ENCODE measurements at places on chromosomes 2 and 18.

DNA sequence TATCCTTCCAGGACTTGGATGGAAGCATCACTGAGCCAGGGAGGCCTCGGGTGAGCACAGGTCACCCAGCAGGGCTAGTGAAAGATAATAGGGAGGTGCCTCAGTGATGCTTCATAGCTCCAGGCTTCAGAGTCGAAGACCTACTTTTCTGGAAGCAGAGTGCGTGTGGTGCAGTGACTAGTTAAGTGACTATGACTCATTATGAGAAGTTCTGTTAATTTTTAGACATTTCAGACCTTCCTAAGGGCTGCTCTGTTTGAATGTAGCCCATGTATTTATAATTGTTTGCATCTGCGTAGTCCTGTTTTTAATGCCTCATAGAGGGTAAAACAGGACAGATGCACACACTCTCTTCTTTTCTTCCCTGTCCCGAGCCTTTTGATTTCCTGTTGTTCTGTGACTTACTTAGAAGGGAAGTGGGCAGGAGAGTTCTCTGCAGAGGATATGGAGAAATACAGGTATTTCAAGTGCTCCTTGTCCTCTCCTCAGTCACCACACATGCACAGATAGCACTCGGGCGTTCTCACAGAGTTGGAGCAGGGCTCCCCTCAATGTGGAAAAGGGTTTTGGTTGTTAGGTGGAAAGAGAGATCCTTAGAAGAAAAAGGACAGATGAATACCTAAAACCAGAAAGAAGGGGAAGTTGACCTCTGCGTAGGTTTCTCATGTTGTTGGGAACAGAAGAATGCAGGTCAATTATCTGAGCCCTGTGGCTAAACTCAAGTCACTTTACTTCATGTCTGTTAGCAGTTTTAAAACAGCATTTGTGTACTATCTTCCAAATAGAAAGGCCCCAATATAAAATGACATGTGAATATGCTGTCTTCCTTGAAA lies 34.7 kb downstream of the RALB start:
- peak; percentile 90 for DNase-seq

- DNase-seq: no peak
Observed at GRCh38 chr2:231263118-231263831, 64.8 kb downstream of the ARMC9 start.

GRCh38 chr2:230678451-230678850 lies 34.2 kb upstream of the CAB39 start:
- DNase-seq: no peak

- no peak for DNase-seq
Observed at GRCh38 chr2:11698009-11698922, 28.3 kb upstream of the NTSR2 start.

GRCh38 chr18:23703057-23703986 lies 14.1 kb downstream of the LAMA3 start:
- no peak for DNase-seq

- DNase-seq: no peak
Observed at GRCh38 chr2:20150806-20151571, 73.9 kb downstream of the SDC1 start.

- DNase-seq: no peak
Observed at GRCh38 chr2:238158509-238159070, at the start of gene ERFE. Gene ERFE (plus strand): TSS chr2:238158970. CDS start chr2:238159008, 38 bp downstream.

DNA sequence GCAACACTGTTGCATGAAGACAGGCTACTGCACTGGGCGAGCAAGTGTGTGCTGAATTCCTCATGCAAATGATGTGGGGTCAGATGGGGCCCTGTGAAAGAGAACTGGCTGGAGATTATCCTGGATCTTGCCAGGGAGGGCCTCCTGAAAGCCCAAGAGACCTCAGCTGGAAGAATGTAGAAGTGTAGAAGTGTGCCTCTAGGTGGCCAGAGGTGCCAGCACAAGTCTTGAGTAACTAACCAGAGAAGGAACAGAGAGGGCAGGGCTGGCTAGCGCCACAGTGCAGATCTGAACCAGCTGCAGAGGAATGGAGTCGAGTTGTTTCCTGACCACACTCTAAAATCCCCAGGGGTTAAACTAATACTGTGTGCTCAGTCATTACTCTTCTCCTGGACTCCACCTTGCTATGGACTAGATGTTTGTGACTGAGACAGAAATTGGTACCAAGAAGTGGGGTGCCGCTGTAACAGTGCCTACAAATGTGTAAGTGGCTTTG lies 399.3 kb downstream of the LRATD1 start:
- DNase-seq: no peak

DNA sequence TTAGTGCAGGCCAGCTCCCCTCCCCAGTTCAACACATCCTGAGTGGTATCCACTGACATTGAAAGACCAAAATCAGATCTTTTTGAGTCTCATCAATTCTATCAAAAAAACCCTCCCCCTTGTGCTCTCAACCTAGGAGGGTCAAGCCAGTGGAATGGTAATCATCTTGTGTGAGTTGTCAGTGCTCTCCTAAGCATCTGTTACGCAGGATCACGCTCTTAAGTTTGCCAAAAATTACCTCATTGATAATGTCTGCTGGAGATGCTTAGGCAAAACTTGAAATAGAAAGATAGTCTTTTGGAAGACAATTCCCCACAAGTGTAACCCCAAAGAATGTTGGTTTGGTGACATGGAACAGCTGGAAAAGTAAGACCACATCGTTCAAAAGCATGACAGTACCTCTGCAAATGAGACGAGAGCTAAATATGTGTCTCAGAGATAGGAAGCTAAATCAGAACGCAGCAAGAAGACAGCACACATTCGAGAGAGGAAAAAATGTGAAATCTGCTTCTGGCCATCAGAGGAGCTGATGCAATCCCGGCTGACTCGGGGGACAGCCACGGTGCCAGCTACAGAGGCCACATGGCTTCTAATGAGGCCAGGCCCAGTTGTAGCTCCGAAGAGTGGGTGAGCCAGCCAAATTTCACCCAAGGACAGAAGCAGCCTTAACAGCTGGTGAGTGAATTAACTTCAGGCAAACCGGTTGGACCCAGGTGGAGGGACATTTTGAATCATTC lies 753.9 kb downstream of the RNF144A start:
- DNase-seq: no peak

- DNase-seq: peak; percentile 29
Observed at GRCh38 chr2:192162392-192163042, 32.2 kb downstream of the TMEFF2 start.

- no peak for DNase-seq
Observed at GRCh38 chr2:159647667-159648066, 31.3 kb upstream of the BAZ2B start.

DNA sequence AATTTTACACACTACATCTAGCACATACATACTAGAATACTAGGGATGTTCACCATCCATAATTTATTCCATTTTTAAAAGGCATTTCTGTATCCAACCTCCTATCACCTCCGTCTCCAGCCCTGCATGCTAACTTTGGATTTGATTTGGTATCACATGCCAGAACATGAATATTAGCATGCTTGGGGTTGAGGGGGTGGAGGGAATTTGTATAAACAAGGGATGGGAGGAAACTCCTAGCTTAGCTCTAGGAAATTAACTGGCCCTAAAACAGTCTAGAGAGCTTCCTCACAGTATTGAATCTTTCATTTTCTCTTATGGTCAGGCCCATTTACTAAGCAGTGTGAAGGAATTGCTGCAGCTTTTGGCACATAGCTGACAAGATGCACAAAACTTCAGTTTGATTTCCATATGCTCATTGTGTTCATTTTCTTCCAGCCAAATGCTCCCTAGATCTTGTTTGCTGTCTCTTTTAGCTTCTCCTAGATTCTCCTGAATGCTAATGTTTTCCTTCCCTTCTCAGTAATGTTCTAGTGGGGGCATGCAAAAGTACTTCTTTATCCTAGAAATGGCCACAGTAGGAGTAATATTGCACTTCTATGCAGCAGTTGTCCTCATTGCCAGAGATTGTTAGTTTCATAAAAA lies 135.2 kb downstream of the VWC2L start:
- no peak for DNase-seq

GRCh38 chr2:39152504-39152903 lies 31.7 kb upstream of the SOS1 start:
- no peak for DNase-seq

DNA sequence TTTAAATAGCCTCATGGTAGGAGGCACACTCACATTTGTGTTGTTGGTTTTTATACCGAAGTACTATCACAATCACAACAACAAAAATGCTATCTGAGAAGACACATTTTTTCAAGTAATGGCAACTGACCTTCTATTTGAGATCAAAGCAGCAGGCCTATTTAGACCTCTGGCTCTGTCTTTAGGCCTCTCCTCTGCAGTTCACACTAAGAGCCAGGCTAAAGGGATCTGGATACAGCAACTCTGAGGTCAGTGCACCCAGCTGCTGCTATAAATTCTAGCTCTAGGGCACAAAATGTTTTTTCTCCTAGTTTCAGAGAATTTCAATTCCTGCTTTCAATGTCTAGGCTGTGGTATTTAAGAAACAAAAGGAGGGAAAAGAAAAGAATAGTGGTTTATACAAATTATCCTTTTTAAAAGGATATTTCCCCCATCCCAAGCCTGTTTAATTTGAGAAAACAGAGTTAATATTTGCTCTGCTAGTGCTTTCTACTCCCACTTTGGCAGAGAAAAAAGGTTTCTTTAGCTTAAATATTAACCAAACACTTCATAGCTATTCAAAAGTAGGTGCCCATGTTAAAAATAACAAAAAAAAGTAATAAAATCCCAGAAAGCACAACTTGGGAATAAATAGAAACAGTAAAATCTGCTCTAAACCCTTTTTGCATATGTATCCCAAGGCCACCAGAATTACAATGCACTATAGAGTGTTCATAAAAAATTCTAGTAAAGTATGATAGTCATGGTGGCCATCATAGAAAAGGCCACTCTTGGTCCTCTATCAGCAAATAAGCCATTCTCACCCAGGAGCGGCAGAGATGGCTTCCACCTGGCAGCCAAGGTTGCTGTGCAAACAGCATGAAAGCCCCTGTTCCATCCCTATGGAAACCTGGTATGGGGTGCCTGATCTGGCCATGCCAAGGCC lies 293.6 kb upstream of the SESTD1 start:
- no peak for DNase-seq

GRCh38 chr2:134657650-134658250 lies 61.0 kb downstream of the TMEM163 start:
- DNase-seq: no peak
